Activated CD4-positive, alpha-beta memory T cell treated with anti-CD3 and anti-CD28 coated beads, Interleukin-2, amount 10 ng/mL, durations not matched to agents 7 days and 5 days (primary cell): ENCODE measurements at places on chromosomes 5 and 9. TPM values are rescaled to one million over a fixed set of nuclear protein-coding genes. Genes with fewer than 3 reads are reported as not detected.
A peak's percentile ranks its signal among the peaks of the same experiment; 100 is the strongest.

DNA sequence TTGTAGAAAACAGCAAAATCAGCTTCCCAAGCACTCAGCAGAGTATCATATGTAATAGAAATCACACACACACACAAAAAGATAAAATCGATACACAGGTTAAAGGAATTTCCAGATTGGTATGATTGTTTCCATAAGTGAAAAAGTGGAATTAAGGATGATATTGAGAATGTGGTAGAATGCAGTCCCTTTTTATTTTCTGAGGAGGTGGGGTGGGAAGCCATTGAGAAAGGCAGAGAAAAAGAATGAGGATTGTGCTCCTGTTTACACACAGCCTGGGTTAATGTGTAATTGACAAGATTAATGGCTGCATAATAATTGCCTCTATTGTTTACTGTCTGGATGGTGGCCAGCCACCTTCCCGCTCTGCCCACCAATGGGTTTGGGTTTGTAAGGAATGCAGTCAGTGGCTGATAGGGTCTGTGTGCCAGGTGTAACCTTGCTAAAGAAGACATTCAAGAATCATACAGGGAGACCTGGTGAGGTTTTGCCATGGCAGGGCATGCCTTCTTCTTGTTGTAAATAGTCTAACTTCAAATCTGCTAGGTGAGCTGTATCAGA, 177.2 kb upstream of the MAP3K1 start:
- peaks cover 2% of the 10 kb centered on the region for H3K4me1 ChIP-seq
- peaks cover 2% of the 10 kb centered on the region for H3K27me3 ChIP-seq
- no peak for DNase-seq
- H3K27ac ChIP-seq, result no peak overlapping the region
- H3K36me3 ChIP-seq, result no peaks in the 10 kb centered on the region

DNA sequence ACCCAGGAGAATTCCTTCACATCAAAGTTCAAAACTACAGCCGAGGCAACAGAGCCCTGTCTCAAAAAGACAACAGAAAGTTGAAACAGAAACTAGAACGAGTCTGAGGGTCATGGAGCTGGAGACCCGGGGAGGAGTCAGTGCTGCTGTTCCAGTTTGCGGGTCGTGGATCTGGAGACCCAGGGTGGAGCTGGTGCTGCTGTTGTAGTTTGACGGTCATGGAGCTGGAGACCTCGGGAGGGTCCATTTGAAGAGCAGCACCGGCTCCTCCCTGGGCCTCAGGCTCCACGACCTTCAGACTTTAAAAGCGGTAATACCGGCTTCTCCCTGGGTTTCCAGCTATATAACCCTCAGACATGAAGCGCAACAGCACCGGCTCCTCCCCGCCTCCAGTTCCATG, 13.0 kb upstream of the LCN15 start:
- peaks cover 6% of the 10 kb centered on the region for H3K4me1 ChIP-seq
- H3K27me3 ChIP-seq, result peaks cover 41% of the 10 kb centered on the region

- no peaks in the 10 kb centered on the region for H3K27me3 ChIP-seq
- no peak overlapping the region for H3K4me3 ChIP-seq
- no peaks in the 10 kb centered on the region for H3K4me1 ChIP-seq
- DNase-seq, result no peak
Measured at GRCh38 chr5:116970318-116970717, 395.7 kb upstream of the SEMA6A start.

BARHL1 gene
- total RNA-seq, result not detected

DNA sequence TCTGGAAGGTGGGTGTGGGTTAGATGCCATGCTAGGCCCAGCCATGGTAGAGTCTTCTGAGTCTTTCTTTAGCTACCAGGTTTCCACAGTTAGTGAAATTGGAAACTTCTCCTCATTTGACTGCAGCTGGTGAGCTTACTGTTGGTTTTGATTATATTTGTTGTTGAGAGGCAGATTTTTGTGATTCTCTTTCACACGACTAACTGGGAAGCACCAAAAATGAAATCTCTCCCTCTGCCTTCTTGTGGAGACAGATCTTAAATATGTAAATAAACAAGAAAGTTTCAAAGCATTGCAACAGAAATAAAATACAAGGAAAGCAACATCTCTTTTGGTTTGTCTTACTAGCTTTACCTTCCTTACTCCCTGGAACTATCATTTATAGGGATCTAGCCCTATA, 122.2 kb downstream of the CEMIP2 start:
- no peak overlapping the region for H3K4me3 ChIP-seq
- peaks cover 55% of the 10 kb centered on the region for H3K4me1 ChIP-seq
- no peak for DNase-seq
- peaks cover 26% of the 10 kb centered on the region for H3K36me3 ChIP-seq

GRCh38 chr9:108397286-108397685, 458.5 kb downstream of the ACTL7B start:
- no peaks in the 10 kb centered on the region for H3K4me1 ChIP-seq
- no peak overlapping the region for H3K27ac ChIP-seq
- no peaks in the 10 kb centered on the region for H3K36me3 ChIP-seq
- H3K4me3 ChIP-seq, result no peak overlapping the region

MLLT3 gene
- 57.5 TPM for total RNA-seq

GZMA gene
- 1,099 TPM for total RNA-seq

FOXD4L5 gene
- total RNA-seq, result 0.13 TPM

DNA sequence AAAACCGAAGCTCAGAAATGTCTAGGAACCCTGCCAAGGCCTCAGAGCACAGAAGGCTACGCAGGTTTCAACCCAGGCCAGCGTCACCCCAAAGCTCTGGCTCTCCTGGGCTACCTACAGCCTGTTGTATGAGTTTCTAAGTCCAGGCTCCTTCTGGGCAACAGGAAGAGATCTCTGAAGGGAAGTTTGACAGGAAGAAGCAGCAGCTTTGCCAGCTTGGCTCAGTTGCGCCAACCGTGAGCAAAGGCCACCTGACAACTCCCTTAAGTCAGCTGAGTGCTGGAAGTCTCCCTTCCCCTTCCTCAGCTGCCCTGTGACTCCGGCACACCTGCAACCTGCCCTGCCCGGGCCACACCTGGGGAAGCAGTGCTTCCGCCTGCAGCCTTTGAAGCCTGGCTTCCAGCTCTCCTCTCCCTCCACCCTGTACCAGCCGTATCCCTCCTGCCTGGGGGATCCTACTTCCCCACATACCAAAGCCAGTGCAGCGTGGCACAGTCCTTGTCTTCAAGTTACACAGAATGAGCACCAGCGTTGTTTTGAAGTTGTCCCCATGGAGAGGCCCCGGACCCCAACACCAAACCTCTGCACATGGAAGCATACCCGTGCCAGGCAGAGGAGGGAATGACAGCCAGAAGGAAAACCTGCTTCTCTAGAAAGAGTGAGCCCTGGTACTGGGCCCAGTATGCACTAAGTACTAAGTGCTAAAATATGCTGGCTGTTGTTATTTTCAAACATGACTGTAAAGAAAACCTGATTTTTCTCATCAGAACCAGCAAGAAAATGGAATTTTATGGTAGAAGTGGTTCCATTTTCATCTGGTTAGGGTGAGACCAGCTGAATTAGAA, 36.5 kb downstream of the SHB start:
- H3K36me3 ChIP-seq, result no peaks in the 10 kb centered on the region
- DNase-seq, result no peak
- H3K27ac ChIP-seq, result no peak overlapping the region

TMEM252 gene
- total RNA-seq, result not detected

FGD3 gene
- total RNA-seq, result 102 TPM

DNA sequence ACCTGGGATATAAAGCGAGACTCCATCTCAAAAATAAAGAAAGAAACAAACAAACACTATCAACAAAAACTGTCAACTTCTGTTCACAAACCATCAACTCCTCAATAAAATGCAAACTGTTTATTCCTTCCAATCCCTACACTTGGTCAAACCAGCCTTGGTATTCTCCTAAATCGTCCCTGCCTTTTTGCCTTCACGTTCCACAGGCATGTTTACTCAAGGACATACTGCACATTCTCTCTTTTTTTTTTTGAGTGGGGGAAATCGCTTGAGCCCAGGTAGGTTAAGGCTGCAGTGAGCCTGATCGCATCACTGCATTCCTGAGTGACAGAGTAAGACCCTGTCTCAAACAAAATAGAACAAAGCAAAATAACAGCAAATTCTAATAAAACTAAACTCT, 13.0 kb downstream of the UBAP2 start:
- H3K4me1 ChIP-seq, result peaks cover 8% of the 10 kb centered on the region
- no peaks in the 10 kb centered on the region for H3K27me3 ChIP-seq
- H3K27ac ChIP-seq, result no peak overlapping the region
- DNase-seq, result no peak

TMC1 gene
- not detected for total RNA-seq

DNA sequence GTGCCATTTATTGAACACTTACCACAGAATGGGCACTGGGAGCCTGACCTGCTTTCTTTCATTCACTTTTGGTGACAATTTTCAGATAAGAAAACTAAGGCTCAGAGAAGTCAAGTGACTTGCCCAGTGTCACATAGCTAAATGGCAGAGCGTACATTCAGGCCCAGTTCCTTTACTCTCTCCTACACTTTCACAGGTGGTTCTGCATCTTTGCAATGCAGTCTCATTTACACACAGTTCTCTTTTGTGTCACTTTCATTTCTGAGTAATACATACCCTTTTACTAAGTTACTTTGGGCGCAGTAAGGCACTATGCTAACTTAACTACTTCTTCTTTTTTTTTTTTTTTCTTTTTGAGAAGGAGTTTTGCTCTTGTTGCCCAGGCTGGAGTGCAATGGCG, 8.3 kb downstream of the NFIL3 start:
- peak overlapping the region; percentile 22 for H3K4me3 ChIP-seq
- H3K27me3 ChIP-seq, result no peaks in the 10 kb centered on the region
- no peak for DNase-seq
- peaks cover 63% of the 10 kb centered on the region for H3K36me3 ChIP-seq
- H3K4me1 ChIP-seq, result peaks cover 87% of the 10 kb centered on the region

DNA sequence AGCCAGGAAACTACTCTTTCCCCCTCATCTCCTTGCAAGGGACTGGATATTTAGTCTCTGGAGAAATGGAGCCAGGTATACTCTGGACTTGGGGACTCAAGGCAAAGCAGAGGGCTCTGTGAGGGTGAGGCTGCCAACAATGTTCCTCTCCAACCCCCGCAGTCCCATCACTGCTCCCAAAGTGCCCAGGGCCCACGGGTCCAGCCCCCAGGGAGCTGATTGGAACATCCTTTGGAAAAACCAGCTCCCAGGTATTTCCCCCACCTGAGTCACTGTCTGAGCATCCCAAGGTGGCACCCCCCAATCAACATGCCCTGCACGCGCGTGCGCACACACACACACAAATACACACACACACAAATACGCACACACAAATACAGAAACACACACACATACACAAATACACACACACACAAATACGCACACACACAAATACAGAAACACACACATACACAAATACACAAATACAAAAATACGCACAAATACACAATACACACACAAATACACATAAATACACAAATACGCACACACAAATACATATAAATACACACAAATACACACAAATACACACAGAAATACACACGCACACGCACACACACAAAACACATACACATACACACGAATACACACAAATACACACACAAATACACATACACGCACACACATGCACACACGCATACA, 137.4 kb downstream of the DAB2IP start:
- peaks cover 7% of the 10 kb centered on the region for H3K27me3 ChIP-seq
- no peak for DNase-seq

DNA sequence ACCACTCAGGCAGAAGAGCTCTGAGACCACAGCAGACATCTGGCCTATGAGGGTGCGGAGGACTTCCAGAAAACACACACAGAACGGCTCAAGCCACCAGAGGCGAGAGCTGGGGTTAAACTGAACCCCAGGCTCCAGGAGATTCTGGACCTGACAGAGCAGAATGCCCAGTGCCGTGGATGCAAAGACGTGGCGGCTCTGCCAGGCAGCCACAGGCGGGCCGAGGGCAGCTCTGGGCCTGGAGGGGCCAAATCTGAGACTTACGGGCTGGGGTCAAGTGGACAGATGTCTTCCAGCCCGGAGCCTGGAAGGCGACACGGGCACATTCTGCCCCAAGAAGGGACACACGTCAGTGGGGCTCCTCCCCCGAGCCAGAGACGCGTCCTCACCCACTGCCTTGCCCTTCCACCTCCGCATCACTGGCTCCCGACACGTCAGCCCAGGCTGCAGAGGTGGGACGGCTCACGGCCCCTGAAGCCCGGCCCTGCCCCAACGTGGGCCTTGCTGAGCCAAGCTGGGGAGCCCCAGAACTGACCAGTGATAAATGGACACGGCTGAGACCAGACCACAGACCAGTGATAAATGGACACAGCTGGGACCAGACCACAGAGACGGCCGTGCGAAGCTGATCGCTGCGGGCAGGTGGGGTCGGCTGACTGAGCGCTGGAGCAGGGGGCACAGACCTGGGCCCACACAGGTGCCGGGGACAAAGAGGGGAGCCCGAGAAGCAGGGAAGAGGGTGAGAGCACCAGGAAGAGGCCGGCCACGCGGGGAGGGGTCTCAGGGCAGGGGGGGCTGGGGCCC, 40.9 kb upstream of the NSMF start:
- H3K36me3 ChIP-seq, result peaks cover 10% of the 10 kb centered on the region
- no peak for DNase-seq
- H3K4me3 ChIP-seq, result no peak overlapping the region
- peaks cover 5% of the 10 kb centered on the region for H3K4me1 ChIP-seq
- no peak overlapping the region for H3K27ac ChIP-seq

DNA sequence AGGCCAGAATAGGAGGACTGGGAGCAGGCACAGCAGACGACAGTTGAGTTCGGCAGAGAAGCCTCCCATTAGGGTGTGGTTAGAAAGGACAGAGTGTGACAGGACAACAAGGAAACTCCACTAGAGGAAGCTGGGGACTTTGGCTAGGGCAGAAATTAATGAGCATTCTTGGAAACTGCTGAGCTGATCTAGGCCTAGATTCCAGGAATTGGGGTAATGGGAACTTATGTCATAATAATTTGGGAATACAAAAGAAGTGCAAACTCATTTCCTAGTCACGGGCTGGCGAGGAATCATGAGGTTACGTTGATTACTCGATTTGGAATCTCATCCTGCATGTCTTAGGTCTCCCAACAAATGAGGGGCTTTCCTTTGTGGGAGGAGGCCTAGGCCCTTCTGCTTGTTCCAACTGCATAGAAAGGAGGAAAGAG, 144.6 kb upstream of the RPS23 start:
- no peak overlapping the region for H3K4me3 ChIP-seq
- peaks cover 4% of the 10 kb centered on the region for H3K36me3 ChIP-seq
- no peak overlapping the region for H3K27ac ChIP-seq
- no peaks in the 10 kb centered on the region for H3K27me3 ChIP-seq
- no peak for DNase-seq

MAMDC4 gene
- 12.5 TPM for total RNA-seq

CCDC180 gene
- 3.3 TPM for total RNA-seq

DNA sequence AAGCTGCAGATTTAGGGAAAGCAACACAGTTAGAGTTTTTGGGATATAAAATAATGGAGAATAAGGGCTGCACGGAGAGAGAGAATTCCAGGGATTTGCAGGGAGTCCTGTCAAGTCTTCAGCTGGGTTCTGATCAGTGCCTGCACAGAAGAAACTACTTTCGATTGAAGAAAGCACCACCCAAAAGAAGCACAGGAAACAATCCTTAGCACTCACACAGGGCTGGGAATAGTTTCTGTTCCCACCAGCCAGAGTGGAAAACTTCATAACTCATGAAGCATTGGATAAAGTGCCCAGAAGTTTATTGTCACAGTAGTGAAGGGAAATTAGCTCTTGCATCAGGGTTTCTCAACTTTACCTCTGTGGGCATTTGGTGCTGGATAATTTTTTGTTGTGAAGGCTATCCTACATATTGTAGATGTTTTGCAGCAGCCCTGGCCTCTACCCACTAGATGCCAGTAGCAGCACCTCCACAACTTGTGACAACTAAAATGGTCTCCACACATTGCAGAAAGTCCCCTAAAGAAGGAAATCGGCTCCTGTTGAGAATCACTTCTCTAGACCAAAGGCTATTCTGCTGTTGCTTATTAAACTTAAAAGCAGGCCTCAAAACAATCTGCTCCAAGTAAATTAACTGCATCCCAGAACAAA, 71.0 kb upstream of the FAM120A start:
- no peaks in the 10 kb centered on the region for H3K4me1 ChIP-seq
- no peaks in the 10 kb centered on the region for H3K36me3 ChIP-seq
- peaks cover 19% of the 10 kb centered on the region for H3K27me3 ChIP-seq
